ENCODE measurements at places on chromosomes 7 and 10. TPM values are rescaled to one million over a fixed set of nuclear protein-coding genes. Genes with fewer than 3 reads are reported as not detected.

- no peak for DNase-seq
Measured at GRCh38 chr7:47149208-47149839, 432.6 kb downstream of the TNS3 start.

DNA sequence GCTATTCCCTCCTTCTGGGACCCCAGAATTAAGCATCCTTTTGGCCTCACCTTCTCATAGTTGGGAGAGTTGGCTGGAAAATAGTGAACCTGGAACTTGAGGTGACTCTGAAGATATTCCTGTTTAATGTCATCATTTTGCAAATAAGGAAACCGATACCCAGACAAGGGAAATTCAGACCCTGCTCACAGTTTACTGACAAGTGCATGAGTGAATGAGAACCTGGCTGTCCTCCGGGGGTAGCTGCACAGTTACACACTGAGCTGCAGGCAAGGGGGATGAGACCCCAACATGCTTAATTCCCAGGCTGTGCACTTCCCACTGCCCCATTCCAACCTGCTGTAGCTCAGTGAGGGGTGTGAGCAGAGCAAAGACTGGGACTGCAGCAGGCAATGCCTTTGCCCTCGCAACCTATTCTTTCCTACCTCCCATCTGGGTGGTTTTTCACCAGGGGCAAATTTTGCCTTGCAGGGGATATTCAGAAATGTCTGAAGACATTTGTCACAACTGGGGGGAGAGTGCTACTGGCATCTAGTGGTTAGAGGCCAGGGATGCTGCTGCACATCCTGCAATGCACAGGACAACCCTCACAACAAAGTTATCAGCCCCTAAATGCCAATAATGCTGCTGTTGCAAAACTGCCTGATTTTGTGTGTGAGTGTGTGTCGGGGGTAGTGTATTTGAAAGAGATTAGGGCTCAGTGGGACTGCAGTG, 136.2 kb downstream of the SORCS3 start:
- DNase-seq, result no peak

DNA sequence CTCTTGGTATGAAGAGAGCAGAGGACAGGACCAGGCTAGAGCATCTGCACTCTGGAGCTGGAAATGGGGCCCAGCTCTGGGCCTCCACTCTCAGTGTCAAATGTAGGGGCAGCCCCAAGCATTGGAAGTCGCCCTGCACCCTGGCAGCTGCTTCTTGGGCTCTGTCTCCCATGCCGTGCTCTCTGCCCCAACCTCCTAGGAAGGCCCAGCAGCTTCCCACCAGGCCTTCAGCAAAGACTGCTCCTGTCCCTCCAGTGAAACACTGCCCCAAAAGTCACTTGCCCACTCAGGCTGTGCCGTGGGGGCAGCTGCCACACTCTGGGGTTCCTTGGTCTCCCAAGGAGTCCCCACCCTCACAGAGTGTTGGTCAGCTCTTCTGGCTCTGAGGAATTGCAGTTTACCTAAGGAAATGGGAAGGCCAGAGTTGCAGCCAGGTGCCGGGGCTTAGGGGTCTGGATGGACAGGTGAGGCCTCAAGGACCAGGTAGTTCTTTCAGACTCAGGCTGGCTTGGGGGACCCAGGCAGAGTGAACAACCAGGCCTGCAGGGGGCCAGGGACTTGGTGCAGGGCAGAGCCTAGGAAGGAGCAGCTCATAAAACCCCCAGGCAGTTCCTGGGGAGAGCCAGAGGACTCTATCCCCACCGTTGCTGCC, 9.4 kb upstream of the OPN4 start:
- no peak for DNase-seq

DNA sequence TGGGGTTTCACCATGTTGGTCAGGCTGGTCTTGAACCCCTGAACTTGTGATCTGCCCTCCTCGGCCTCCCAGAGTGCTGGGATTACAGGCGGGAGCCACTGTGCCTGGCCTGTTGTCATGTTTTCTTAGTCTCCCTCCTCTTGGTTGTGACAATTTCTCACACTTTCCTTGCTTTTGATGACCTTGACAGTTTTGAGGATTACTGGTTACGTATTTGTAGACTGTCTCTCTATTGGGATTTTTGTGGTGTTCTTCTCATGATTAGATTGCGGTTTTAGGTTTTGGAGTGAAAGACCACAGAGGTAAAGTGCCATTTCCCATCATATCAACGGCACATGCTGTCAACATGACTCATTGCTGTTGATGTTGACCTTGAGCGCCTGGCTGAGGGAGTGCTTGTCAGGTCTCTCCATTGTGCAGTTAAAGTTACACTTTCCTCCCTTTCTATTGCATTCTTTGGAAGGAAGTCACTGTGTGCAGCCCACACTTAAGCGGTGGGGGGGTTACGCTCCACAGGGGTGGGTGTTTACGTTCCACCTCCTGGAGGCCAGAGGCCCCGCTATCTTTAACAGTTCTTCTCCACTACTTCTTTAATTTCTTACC, 10.8 kb downstream of the NEURL1 start:
- no peak for DNase-seq

Gene GNGT1
- total RNA-seq, result not detected

Gene APBB1IP
- total RNA-seq, result 73.9 TPM

Measured in T-helper 17 cell (primary cell).